ENCODE measurements at places on chromosomes 1 and 21. TPM values are rescaled to one million over a fixed set of nuclear protein-coding genes. Genes with fewer than 3 reads are reported as not detected.

The ADAMTS1 gene
- total RNA-seq = 26.0 TPM

The GPR52 gene
- 0.61 TPM for total RNA-seq

The FMO2 gene
- total RNA-seq = not detected

The DHCR24 gene
- total RNA-seq = 118 TPM

The ZMYM4 gene
- total RNA-seq = 29.6 TPM

The VCAM1 gene
- total RNA-seq = 14.3 TPM

The SASS6 gene
- 3.6 TPM for total RNA-seq

The RAB25 gene
- total RNA-seq = not detected

The OR2T11 gene
- total RNA-seq = not detected

The PLEKHG5 gene
- total RNA-seq = 26.4 TPM

The COL6A2 gene
- 6.5 TPM for total RNA-seq

The PANK4 gene
- total RNA-seq = 22.8 TPM

The PLEKHA6 gene
- 2.4 TPM for total RNA-seq

The AMPD1 gene
- not detected for total RNA-seq

The GBP1 gene
- total RNA-seq = 69.3 TPM

The RNU1-2 gene
- total RNA-seq = under 0.01 TPM

The MLLT11 gene
- total RNA-seq = 5.8 TPM

The RPTN gene
- total RNA-seq = not detected

The TNFAIP8L2 gene
- total RNA-seq = not detected

All from epithelial cell of umbilical artery (primary cell).